ENCODE measurements at places on chromosomes 13 and 19. TPM values are rescaled to one million over a fixed set of nuclear protein-coding genes. Genes with fewer than 3 reads are reported as not detected.

Gene ELSPBP1
- not detected for total RNA-seq

Gene UGGT2
- total RNA-seq, result 13.9 TPM

DNA sequence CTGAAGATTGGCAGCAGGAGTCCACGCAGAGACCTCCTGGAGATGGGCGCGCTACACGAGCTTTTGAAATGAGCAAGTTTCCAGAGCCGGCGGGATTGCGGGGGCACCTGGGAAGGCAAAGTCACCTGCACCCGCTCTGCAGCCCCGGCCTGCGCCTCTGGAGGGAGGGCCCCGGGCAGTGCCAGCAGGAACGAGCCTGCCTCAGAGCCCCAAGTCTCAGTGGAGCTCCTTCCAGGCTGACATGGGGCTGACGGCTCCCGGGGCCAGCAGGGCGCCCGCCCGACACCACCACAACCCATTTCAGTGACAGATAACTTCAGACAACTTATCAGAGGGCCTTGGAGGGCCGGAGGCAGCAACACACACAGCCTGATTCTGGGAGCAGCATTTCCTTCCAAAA lies 45.0 kb downstream of the RASA3 start:
- peak; percentile 67 for DNase-seq

- no peak for DNase-seq
Observed at GRCh38 chr13:108263621-108264355, 5.7 kb upstream of the TNFSF13B start.

GRCh38 chr13:46040763-46041162 lies 11.8 kb downstream of the ZC3H13 start:
- DNase-seq, result no peak

DNA sequence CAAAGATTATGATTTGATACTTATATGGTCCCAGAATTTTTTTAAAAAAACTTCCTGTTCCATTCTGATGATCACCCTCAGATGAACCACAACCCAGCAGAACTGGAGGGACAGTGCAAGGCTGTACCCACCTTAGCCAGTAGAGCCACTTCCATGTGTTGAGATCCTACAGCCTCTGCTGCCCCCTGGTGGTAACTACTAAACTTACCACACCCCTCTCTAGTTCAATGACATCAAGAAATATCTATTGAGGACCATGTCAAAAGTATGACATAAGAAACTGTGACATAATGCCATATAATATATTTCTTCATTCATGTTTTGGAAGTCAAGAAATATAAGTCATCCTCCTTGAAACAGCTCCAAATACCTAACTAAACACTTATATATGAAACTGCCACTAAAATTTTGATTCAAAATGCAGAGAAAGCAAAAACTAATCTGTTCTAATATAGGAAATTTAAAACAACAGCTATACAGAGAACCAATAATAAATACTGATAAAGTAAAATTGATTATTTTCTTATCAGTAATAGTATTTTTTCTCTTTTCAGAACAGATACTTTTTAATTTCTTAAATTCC lies 412.6 kb downstream of the KCTD12 start:
- peak; percentile 79 for DNase-seq

- no peak for DNase-seq
Observed at GRCh38 chr19:29111576-29111975, 101.4 kb downstream of the UQCRFS1 start.

DNA sequence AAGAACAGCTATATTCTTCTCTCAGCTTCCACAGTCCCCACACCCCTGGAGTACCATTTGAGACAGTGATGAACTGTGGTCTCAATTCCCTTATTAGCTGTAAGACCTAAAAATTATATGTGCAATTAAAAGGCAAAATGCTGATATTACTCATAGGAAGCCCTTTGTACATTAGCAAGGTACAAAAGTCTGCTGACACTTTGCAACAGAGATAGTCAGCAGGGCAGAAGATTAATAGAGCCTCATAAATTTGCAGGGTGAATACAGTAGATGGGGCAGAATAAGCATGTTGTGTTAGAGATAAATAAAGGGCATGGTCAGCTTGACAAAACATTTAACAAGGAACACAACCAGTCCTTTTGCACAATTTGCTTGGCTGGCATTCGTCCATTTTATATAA lies 210.0 kb upstream of the OBI1 start:
- no peak for DNase-seq

Gene MLLT1
- 30.6 TPM for total RNA-seq

- no peak for DNase-seq
Observed at GRCh38 chr13:59280297-59280696, 883.4 kb downstream of the DIAPH3 start.

DNA sequence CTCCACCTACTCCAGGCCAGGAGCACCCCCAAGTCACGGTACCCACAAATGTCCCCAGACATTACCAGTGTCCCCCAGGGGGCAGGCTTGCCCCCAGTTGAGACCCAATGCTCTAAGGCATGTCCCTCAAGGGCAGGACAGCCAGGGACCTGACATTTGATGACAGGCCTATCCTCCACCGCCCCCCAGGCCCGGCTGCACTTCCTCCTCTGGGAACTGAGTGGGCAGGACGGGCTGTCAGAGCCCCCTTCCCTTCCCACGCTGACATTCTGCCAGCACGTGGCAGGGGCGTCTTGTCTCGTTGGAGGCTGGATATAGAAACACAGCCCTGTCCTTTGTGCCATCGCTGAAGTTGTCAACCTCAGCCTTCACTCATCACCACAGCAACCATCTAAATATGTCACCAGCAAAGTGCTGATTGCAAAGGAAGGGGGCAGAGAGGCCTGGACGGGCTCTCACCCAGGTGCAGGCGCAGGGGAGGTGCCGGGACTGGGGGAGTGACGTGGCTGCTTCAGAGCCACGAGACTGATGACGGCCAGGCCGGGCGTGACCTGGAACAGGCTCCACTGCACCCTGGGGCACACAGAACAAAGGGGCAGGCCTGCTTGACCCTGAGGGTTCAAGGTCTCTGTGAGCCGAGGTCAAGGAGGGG lies 38.4 kb downstream of the GNG7 start:
- DNase-seq, result peak; percentile 86

Gene GSX1
- total RNA-seq, result not detected

- no peak for DNase-seq
Observed at GRCh38 chr13:25727810-25728209, 324.0 kb downstream of the SHISA2 start.

Gene ANGPTL8
- total RNA-seq, result not detected

DNA sequence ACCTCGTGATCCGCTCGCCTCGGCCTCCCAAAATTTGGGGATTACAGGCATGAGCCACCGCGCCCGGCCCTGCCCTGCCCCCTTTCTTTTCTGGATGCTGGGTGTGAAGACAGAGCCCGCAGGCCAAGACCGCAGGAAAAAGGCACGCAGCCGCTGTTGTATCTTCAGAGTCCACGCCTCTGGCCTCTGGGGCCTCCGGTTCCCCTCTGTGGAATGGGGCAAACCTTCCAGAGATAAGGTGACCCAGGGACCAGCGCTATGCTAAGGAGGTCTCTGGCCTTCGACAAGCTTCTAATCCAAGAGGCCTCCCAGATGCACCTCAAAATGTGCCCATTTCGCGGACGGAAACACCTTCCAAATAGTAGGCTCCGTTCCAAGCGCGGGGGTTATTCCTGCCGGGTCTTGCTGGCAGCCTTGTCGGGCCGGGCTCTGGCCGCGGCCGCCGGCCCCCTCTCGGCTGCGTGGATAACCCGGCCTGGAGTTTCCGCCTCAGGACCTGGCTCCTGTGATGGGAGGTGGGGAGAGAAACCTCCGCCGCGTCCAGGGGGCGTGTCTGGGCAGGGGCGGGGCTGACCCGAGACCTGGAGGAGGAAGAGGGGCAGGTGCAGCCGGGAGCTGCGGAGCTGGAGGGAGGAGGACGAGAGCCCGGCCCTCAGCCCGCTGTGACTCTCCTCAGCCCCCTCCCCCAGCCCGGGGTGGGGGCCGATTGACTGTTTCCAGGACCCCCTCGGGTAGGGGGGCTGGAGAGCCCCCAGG lies 13.1 kb downstream of the TJP3 start:
- peak; percentile 80 for DNase-seq

Gene IQCN
- 1.1 TPM for total RNA-seq

GRCh38 chr19:6101991-6102390 lies 8.3 kb downstream of the RFX2 start:
- no peak for DNase-seq

DNA sequence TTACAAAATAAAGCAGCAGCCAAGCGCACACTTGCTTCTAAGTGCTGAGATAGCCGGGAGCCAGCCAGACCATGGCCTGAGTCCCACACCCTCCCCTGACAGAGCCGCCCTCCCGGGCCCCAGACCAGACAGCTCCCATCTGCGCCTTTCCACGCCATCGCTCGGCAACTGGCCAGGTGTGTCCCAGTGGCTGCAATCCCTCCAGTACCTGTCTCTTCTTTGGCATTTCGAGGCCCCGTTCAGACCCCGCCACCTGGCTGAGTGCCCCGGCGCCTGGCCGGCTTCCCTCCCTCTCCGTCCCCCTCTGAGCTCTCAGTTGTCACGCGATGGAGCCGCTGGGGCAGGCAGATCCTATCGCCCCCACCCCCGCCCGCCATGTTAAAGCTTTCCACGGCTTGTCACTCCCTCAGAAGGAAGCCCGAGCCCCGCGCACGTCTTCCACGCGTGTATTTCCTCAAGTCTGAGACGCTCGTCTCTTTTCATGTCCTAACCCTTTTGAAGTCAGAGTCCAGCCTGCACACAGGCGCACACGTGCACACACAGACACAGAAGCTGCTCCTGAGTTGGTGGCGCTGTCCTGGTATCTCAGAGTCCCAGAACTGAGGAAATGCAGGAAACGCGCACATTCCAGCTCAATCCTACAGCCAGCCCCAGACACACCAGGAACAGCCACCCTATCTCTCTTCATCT lies 7.9 kb downstream of the MLLT1 start:
- peak; percentile 91 for DNase-seq

GRCh38 chr19:5062799-5063198 lies 93.9 kb downstream of the KDM4B start:
- no peak for DNase-seq

Gene THSD1
- 6.8 TPM for total RNA-seq

DNA sequence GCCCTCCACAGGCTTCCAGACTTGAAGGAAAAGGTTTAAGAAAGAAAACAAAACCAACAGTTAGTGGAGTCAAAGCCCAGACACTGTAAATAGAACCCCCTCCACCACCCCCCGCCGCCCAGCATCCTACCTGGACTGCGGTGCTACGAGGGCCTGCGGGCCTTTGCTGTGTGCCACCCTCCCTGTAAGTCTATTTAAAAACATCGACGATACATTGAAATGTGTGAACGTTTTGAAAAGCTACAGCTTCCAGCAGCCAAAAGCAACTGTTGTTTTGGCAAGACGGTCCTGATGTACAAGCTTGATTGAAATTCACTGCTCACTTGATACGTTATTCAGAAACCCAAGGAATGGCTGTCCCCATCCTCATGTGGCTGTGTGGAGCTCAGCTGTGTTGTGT lies 6.3 kb upstream of the GARIN5A start:
- DNase-seq, result no peak

DNA sequence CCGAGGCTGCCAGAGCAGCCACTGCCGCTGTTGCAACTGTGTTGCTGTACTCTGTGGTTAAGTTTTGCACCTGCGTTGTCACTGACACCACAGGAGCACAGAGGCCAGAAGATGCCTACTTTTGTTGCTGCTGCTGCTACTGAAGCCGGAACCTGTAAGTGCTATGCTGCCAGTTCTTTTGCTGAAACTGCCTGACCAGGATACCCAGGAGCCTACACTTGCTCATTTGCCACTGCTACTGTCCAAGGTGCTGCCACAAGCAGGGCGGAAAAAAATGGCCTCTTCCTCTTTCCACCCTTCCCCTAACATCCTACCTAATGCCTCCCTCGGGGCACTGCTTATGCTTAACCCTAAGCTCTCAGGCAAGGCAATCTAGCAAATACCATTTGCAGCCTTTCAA lies 29.0 kb upstream of the NBEA start:
- DNase-seq, result no peak

DNA sequence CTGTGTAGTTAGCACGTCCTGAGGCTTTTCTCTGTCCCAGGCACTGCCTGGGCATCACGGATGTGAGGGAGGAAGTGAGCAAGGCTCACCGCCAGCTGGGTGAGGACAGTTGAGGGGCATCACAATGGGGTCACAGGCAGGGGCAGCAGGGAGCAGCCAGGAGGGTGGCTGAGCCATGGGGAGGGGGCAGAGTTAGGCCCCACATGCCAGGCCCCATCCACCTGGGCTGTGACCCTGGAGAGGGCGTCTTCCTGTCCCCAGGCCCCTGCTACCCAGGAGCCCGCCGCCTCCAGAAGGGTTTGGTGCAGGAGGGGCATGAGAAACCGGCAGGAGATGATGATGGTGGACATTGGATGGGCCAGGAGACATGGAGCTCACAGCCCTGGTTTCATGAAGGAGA lies 56.8 kb upstream of the F7 start:
- no peak for DNase-seq

DNA sequence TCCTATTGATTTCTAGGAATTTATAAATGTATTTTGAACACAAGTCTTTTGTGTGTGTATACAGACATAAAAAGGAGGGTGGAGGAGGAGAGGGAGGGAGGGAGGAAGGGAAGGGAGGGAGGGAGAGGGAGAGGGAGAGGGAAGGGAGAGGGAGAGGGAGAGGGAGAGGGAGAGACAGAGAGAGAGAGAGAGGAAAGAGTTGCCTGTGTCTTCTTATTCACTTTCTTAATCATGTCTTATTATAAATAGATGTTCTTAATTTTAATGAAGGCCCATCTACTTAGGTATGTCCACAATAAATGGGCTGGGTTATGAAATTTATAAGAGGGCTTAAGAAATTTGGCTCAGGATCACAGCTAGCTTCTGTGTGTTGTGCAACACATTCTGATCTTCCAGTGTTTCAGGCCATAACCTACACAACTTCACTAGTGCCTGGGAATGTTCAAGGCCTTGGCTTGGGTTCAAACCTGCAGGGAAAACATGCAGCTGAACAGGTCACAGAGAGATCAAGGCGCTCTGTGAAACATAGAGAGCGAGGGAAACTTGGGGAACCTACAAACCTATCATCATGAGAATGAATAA lies 39.3 kb downstream of the ZNF45 start:
- DNase-seq, result no peak

- no peak for DNase-seq
Observed at GRCh38 chr19:48170817-48171347, 402 bp downstream of the ZSWIM9 start.
